Stimulated activated CD8-positive, alpha-beta memory T cell treated with anti-CD3 and anti-CD28 coated beads, Interleukin-4, amount 100 ng/mL, for 1 hour (primary cell): ENCODE measurements at places on chromosomes 4 and X.

GRCh38 chrX:11064276-11064675 is 46.9 kb upstream of the HCCS start:
- DNase-seq, result no peak

GRCh38 chrX:48948589-48948988 is 8.8 kb downstream of the OTUD5 start:
- no peak for DNase-seq

GRCh38 chr4:150609131-150609530 is 27.2 kb downstream of the MAB21L2 start:
- DNase-seq, result no peak

- no peak for DNase-seq
Observed at GRCh38 chrX:15549189-15550012, 48.8 kb downstream of the BMX start.

DNA sequence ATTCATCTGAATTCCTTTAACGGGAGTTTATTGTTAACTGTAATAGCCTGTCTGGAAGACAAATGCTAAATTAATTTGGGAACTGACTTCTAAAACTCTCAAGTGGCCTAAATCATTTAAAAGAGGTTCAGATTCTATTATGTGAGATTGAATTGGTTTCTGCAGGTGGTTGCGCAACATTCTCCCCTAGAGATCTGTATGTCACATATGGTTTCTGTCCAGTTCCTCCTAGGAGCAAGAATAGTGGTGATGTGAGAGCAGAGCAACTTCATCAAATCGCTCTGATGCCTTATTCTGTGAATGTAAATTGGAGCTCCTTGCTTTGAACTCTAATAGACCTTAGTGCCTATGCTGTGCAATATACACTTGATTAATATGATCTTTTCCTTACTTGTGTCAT is 144.6 kb upstream of the GPR101 start:
- DNase-seq, result no peak

- DNase-seq, result no peak
Observed at GRCh38 chr4:41360921-41361793, 104.4 kb downstream of the UCHL1 start.

GRCh38 chrX:147894366-147894963 is 17.3 kb upstream of the FMR1 start:
- no peak for DNase-seq

DNA sequence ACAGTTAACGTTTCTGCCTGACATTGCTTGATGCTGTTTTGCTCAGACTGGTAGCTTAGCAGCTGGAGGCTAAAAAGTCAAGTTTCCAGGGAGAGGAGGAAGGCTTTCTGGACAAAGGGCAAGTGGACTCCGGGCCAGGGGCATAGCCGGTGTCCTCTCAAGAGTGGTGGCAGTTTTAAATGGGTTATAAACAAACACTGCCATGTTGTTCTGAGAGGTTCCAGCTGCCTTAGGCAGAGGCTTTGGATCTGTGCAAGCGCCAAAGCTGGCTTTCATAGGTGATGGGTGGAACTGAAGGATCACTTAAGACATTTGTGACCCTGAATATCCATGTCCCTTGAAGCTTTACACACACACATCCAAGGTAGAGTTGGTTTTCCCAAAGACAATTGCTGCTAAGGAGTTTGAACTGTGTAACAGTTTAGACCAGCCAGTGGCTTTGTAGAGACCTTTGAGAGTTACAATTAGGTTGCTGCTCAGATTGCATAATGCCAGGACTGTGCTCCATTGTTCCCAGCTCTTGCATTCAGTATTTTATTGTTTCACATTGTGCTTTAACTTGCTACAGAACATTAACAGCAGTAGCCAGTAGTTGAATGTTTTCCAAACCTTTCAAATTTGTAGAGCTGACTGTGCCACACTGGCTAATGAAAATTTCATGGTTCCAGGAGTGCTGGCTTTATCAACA is 54.1 kb upstream of the AP1S2 start:
- DNase-seq, result no peak

- DNase-seq, result no peak
Observed at GRCh38 chrX:139194571-139195280, 335.8 kb upstream of the F9 start.
